ENCODE measurements at places on chromosomes 16 and 17.
A peak's percentile ranks its signal among the peaks of the same experiment; 100 is the strongest.

DNA sequence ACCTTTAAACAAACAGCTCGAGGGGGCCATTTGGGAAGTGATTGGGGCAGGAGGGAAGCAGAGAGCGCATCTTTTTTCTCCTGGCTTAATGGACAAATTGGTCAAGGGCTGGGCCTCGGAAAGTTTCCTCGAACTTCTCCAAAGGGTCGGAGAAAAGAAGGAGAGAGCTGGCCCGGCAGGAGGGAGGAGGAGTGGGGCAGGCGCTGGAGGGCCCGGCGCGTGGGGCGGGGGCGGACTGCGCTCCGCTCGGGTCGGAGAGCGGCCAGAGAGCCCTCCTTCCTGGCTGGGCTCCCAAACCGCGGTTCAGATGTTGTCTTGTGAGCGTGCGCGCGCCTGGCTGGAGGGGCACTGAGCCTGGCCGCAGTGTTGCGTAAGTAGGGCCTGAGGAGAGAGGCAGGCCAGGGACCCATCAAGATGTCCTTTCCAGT is 1.2 kb downstream of the MMP2 start:
- DNase-seq = peak; percentile 79

DNA sequence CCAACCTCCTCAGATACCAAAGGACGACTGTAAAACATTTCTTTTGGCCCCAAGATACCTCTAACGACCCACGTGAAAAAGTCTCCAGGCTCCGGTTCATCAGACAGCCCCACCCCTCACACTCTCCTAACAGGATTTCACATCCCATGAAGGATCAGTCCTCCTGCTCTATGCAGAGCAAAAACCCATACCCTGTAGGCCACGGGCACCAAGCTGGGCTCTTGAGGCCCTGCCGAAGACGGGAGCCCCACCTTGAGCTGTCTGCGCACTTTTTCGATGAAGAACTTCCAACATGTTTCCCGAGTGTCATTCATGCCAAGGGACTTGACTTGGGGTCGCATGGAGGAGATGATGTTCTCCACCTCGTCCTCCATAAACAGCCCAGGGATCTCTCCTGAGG is 89.9 kb downstream of the PGS1 start:
- DNase-seq = no peak

DNA sequence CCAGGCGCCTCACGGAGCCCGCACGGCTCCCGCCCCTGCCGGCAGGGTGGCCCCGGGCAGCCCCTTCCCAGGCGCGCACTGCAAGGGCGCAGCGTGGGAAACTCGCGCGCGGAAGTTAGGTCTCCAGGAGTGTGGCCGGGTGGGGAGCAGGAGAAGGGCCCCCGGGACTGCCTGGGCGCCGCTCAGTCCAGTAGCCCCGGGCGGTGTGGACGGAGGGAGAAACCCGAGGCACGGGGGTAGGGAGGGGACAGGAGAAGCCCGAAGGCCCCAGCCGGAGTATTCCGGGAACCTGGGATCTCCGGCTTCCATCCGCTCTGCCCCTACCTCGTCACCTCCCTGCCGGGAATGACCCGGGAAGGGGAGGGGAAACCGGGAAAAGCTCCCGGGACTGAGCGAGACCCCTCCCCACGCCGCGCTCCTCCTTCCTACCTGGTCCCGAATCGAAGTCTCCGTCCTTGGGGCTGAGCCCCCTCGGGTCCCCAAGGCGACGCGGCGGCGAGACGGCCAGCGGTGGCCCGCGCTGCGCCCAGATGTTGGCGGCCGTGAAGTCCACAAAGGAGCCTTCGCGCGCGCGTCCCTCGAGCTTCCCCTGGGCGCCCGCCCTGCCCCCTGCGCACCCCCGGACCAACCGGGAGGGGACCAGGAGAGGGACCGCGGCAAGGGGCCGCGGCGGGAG is 418 bp downstream of the SOCS3 start:
- peak; percentile 75 for DNase-seq

DNA sequence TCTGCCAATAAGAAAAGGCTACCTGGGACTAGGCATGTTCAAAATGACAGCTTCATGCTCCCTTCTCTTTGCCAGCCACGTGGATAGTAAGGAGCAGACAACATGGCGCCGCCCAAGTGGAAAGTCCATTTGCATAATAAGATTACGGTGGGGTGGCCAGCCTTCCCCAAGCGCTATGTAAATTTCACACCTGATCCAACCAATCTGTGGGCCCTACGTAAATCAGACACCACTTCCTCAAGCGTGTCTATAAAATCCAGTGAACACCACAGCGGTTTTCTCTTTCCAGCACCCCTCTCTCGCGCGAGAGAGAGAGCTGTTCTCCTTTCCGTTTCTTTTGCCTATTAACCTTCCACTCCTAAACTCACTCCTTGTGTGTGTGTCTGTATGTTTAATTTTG is 140.3 kb upstream of the ERCC4 start:
- no peak for DNase-seq

Data from hepatic stellate cell (primary cell).